ENCODE measurements at places on chromosomes 7 and 10.

GRCh38 chr7:148049068-148049467 is 541.5 kb upstream of the C7orf33 start:
- no peak for DNase-seq

DNA sequence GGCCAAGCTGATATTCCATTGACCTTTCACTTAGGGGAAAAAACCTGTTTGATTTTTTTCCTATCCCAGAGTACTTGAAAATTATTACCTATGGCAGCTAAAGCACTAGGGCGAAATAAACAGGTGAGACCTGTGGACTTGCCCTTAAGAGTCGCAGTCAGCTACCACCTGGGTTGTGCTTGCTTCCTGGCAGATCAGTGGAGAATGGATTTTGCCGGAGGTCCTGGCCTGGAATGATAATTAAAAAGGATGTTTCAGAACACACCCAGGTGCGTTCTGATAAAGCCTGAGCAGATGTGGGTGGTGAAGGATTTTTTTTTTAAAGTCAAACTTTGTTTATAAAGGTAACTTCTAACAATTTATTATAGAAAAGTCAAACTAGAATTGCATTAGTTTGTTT is 59.1 kb downstream of the AUTS2 start:
- no peak for DNase-seq

- DNase-seq = no peak
Observed at GRCh38 chr7:51229106-51229537, 87.5 kb downstream of the COBL start.

DNA sequence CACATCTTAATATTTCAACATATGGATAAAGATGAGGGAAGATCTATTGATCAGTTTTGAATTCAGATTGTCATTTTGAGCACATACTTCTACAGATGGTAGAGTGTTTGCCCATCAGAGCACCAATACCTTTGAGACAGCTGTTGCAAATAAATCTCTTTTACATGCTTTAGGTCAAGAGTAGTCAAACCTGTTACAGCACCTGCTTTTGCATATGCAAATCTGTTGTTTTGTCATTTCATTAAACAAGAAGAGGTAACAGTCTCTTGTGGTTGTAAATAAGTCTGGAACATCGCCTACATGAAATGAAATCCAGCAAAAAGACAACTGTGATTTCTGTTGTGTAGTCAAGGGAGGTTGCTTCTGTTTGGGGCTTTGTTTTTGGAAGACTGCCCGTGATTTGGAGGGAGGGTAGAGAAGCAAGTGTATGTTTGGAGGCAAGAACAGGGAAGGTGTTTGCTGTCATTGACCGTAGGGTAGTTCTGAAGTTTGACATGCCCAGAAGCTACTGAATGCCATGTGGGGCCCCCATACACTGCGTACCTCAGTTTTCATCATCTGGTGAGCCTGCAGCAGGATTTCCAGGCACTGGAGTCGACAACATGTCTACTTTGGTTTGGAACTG is 233.6 kb upstream of the PPP1R3A start:
- no peak for DNase-seq

- DNase-seq = peak; percentile 10
Observed at GRCh38 chr10:31456468-31456867, 137.5 kb downstream of the ZEB1 start.

- DNase-seq = peak; percentile 62
Observed at GRCh38 chr7:80018941-80019808, 115.5 kb upstream of the GNAI1 start.

DNA sequence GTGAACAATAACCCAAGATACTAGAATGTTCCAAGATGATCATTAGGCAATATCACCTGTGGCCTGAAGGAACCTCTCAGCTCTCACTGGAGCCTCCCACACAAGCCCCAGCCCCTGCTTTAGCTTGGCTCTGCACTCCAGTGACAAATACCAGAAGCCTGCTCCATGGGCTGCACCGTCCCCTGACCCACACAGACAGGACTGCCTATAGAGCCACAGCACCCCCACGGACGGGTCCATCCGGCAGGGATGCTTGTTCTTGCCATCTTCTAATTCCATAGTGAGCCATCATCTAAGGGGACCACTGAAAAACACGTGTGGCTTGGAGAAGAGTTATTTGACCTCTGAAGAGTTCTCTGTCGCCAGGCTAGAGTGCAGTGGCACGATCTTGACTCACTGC is 100.9 kb downstream of the PTN start:
- DNase-seq = no peak

All from fibroblast of skin of right biceps (primary cell).